Renal pelvis (tissue), 12 donors: ENCODE measurements at places on chromosomes 12 and 14. TPM values are rescaled to one million over a fixed set of nuclear protein-coding genes. Genes with fewer than 3 reads are reported as not detected.

GRCh38 chr12:68491204-68491960, 119.3 kb upstream of the RAP1B start:
- no peak for DNase-seq

Gene PPP4R4
- 0.27 TPM for polyA plus RNA-seq

- no peak for DNase-seq
These were observed 14.3 kb downstream of the REM2 start for GRCh38 chr14:22897357-22897756.

Gene DENND5B
- 29.6 TPM for polyA plus RNA-seq

DNA sequence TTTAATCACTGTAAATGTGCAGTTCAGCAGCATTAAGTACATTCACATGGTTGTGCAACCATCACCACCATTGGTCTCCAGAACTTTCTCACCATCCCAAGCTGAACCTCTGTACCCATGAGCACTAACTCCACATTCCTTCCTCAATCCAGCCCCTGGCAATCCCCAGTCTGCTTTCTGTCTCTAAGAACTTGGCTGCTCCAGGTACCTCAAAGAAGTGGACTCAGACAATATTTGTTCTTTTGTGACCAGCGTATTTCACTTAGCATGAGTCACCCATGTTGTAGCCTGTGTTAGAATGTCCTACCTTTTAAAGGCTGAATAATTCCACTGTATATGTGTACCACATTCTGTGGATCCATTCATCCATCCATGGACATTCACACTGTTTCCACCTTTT, 64.6 kb downstream of the SLC24A4 start:
- DNase-seq: no peak

- no peak for DNase-seq
These were observed 3.5 kb upstream of the BCAT1 start for GRCh38 chr12:24952389-24952788.

Gene PDE3A
- 19.7 TPM for polyA plus RNA-seq

- peak; percentile 88 for DNase-seq
These were observed 29.2 kb downstream of the FOS start for GRCh38 chr14:75307700-75308379.

- DNase-seq: no peak
These were observed 1.1 kb downstream of the ARHGAP5 start for GRCh38 chr14:32078023-32078857.
